ENCODE measurements at places on chromosomes 5 and 9.

- DNase-seq: no peak
Observed at GRCh38 chr9:124699575-124699974, 71.5 kb downstream of the NR6A1 start.

DNA sequence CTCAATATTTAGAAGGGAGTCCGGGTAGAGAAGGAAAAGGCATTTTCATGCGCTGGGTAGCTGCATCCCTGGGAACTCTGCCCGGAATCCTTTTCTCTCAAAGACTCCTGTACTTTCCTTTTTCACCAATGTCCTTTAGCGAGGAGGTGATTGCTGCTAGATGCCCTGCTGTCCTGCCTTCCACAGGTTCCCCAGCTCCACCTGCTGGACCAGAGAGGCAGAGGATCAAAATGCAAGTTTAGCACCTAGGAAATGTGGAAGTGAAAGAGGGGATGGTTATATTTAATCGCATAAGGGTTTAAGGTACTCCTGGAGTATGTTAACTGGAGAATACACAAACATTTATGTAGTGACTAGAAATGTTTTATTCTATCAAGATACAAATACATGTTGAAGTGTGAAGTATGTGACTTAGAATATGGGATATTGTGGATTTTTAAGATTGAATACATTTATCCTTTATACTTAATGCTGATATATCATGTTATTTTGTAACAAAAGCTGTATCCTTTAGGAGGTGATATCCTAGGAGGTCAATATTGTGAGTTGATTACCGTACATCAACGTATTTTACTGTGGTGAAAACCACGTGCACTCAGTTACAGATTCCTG, 145.7 kb downstream of the ARHGAP26 start:
- no peak for DNase-seq

GRCh38 chr9:128631636-128632035, 25.0 kb downstream of the DYNC2I2 start:
- no peak for DNase-seq

- DNase-seq: peak; percentile 66
Observed at GRCh38 chr5:67234671-67235176, 38.1 kb upstream of the CD180 start.

GRCh38 chr9:6640268-6641051, 5.1 kb downstream of the GLDC start:
- no peak for DNase-seq

DNA sequence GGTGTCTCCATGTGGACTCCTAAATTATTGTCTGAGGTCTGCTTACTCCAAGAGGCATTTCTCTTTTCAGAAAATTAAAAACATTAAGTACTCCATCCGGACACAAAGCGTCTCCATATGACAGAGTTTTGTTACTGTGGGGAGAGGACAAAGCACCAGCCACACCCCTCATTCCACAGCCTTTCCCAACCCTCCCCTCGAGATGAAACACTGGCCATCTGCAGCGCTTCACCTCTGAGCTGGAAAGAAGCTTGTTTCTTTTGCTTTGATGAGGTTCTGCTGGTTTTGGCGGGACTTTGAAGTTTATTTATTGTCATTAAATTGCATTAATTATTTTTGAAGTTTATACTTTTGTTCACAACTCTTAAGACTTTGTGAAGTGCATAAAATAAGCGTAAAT, 27.6 kb upstream of the NKD2 start:
- DNase-seq: peak; percentile 44

GRCh38 chr9:69134412-69134811, 39.7 kb upstream of the TJP2 start:
- no peak for DNase-seq

- no peak for DNase-seq
Observed at GRCh38 chr9:69079186-69079585, 43.6 kb downstream of the FXN start.

DNA sequence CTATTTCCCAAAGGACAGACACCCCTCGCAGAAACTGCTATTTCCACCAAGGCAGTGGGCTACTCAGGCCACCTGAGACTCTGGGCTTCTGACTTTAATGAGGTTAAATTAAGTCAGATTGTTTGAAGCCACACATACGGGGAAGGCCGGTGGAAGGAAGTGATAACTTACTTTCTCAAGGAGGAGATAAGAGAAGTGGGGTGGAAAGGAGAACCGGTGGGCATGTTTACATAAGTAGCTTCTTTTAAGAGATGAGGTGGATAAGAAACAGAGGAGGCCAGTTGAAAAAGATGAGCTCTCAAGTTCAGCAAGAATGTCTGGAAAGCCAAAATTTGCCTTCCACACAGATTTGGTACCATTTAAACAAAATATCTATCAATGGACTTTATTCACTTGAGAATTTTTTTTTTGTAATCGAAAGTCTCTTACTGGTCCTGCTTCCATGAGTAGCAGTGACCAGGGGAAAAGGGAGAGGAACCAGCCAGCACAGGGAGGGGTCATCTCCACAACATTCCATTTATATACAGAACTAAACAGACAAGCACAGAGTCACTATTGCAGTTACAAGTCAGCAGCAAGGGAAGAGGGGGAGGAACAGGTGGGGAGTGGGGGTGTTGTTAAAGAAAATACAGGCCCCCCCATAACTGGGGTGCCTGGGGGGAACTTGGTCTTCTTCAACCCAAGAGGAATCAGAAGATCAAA, 20.0 kb downstream of the CCDC125 start:
- DNase-seq: no peak

DNA sequence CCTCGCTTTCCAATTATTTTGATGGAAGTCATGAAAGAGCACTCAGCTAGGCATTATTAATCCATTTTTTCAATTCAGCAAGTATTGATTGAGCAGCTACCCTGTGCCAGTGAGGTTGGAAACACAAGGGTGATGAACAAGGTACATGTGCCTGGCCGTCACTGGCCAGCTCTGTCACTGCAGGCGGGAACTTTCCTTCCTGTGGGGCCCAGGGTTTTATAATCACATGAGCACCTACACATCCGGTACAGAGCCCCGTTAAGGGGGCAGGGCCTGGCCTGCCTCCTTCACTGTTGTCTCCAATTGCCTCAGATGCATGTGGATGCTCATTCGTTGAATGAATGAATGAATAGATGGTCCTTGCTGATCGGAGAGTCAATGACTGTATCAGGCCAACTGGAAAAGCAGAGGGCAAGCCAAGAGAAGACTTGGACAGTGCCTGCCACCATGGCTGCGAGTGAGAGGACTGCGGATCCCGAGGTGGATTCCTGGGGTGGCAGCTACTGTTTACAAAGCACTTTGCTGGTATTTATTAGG, 55.9 kb upstream of the KCNMB1 start:
- no peak for DNase-seq

DNA sequence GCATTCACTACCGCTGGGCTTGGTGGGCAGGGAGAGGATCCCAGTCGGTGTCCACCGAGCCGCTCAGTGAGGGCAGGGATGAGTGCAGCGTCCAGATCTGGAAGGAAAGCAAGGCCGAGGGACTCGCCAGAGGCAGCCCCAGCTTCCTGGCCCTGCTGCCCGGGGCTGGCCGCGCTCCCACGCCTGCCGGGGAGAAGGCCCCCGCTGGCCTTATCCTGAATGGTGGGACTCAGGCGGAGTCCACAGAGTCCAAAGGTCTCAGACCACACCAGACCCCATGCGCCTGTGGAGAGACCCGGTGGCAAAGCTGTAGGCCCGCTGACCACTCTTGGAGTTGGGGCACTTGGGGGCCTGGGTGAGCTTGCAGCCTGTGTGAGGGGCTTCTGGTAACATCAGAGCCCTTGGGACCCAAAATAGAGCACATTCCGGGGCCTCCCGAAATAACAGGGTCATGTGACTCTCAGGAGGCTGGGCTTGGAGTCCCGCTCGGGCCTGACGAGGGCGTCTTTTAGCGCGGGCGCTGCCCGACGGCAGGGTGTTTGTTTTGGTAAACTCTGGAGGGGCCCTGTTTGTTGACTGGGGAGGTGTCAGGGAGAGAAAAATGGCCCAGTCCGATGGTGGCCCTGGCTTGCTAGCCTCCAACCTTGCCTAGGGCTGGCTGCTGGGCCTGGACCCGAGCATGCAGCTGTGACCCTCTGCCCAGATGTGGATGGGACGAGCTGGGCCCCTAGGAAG, 2.8 kb downstream of the RXRA start:
- DNase-seq: peak; percentile 97

- no peak for DNase-seq
Observed at GRCh38 chr9:81321551-81321950, 367.8 kb downstream of the TLE1 start.

GRCh38 chr9:76353280-76353679, 40.9 kb downstream of the RFK start:
- DNase-seq: no peak

DNA sequence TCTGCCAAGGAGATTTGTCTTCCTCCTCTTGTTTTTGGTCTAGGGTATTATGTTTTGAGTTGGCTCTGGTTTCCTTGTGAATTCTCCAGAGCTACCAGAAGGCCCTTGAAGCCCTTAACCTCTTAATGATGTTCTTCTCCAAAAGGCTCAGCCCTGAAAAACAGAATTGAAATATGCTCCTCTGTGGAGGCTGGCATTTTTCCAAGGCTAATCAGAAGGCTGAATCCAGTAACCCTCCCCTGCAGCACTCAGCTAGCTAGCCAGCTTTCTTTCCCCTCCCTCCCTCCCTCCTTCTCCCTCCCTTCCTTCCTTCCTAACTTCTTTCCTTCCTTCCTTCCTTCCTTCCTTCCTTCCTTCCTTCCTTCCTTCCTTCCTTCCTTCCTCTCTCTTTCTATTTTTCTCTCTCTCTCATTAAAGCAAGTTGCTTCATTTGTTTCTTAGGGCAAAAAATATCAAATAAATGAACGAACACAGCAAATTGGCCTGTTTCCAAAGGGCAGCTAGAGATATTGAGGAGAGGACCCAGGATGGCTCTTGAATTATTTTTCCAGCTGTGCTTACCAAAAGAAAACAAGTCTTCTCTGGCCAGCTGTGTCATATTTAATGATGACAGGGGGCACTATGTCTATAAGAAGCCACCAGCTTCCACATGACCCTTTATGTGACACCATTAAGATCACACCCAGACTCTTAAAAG, 38.7 kb downstream of the JAKMIP2 start:
- DNase-seq: no peak

DNA sequence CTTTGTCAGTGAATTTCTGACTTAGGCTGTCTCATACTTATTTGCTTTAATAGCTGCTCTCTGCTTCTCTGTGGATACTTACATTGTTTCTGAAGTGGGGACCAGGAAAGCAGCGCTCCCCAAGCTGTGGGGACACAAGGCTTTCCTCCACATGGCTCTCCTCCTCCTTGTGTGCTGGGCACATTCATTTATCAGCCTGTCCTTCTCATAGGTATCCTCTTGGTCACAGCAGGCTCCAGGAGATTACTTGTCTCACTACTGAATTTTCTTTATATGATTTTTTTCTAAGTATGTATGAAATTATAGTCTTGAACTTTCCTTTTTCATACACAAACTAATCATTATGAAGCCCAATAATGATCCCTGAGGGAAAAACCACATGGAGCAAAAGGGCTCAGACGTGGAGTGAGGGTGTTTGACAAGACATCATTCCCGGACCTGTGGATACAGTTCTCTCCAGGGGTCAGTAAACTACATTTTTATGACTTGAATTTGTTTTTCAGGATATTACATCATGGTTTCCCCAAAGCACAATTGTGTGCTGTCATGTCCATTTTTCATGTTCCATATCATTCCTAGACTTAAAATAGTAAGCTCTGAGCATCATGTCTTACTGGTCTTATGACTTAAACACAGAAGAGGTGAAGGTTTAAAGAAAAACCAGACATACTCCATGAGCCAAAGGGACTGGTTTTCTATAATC, 234.5 kb downstream of the PCSK1 start:
- DNase-seq: no peak

DNA sequence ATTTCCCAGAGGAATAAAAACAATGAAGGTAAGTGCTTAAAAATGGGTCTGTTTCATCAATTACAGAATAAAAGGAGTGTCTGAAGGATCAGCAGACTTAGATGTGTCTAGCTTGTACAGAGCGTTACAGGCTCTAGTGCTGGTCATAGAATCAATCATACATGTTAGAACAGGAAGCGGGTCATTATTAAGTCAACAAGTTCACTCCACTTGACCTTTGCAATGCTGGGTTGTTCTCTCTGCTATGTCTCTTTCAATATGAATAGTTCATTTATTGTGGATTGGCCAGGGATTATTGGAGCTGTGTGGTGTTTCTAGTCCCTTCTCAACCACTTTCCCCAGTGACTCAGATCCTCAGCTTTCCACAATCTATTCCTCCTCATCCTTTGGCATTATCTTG, 20.7 kb upstream of the EGFLAM start:
- no peak for DNase-seq

DNA sequence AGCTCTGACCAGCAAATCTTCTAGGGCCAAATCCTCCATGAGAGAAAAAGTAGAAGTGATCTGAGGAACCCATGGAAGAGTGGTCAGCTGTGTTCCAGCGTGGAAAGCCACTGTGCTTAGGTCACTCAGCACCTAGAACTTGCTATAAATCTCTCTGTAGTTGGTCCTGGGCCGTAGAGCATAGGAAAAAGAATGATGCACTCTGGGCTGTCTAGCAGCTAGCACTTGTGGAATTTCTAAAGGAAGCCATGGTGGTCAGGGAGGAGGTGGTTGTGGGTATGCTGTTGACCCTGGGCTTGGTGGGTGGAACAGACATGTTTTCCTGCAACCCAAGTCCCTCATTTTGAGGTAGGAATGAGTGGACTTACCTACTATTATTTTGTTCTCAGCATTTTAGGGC, 48.1 kb downstream of the GGTA1 start:
- no peak for DNase-seq

DNA sequence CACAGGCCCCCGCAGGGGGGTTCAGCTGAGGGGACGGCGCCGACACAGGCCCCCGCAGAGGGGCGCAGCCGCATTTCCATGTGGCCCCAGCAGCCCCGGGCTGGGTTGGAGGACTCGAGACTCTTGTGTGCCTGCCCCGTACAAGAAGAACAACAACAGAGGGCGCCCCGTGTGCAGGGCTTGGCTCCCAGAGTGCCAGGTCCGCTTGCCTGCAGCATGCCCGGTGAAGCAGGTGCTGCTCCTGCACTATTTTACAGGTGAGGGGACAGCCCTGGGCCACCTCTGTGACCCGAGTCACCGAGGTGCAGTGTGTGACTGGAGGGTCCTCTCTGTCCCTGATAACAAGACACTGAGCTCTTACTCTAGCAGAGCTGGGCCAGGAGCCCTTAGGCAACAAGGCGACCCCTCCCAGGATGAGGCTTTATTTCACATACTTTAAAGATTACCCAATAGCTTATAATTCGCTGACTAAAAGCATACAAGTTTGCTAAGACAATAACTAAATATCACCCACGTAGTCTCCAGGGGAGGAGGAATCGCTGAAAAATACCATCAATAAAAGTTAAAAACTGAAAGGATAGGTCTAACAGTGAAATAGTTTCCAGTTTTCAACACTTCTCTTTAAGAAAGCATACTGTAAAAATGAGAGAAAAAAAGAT, 41.7 kb upstream of the SLC9A3 start:
- peak; percentile 93 for DNase-seq

DNA sequence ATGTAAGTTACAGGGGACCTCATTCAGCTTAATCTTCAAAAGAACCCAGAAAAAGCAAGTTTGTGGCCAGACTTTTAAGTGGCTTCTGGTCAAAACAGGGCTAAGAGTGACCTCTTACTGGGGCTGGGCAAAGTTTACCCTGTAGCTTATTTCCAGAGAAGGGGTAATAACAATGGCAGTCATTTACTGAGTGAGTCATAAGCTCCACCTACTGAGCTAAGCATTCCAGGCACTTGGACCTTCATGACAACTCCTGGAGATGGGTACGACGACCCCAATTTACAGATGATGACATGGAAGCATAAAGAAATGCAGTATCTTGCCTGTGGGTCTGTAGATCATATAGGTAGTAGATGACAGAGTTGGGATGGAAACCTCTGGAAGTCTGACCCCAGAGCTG, 4.7 kb upstream of the GPR151 start:
- DNase-seq: no peak

- peak; percentile 62 for DNase-seq
Observed at GRCh38 chr9:93057703-93058354, 672 bp upstream of the SUSD3 start.

GRCh38 chr5:106423109-106423897, 1247.4 kb downstream of the EFNA5 start:
- no peak for DNase-seq
